ENCODE measurements at places on chromosomes 7 and 10.

- DNase-seq: peak; percentile 60
These were observed 190.0 kb downstream of the PLXNA4 start for GRCh38 chr7:132386201-132386681.

GRCh38 chr10:129929343-129930292 is 34.5 kb downstream of the EBF3 start:
- peak; percentile 43 for DNase-seq

DNA sequence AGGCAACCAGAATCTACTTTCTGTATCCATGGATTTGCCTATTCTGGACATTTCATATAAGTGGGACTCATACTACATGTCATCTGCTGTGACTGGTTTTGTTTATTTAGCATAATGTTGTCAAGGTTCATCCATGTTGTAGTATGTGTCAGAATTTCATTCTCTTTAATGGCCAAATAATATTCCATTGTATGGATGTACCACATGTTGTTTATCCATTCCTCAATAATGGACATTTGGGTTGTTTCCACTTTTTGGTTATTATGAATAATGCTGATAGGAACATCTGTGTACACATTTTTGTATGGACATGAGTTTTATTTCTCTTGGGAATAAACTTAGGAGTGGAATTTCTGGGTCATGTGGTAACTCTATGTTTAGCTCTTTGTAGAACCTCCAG is 133.7 kb downstream of the CREB5 start:
- DNase-seq: no peak

- DNase-seq: no peak
These were observed 592.2 kb downstream of the REEP3 start for GRCh38 chr10:64113375-64113774.

DNA sequence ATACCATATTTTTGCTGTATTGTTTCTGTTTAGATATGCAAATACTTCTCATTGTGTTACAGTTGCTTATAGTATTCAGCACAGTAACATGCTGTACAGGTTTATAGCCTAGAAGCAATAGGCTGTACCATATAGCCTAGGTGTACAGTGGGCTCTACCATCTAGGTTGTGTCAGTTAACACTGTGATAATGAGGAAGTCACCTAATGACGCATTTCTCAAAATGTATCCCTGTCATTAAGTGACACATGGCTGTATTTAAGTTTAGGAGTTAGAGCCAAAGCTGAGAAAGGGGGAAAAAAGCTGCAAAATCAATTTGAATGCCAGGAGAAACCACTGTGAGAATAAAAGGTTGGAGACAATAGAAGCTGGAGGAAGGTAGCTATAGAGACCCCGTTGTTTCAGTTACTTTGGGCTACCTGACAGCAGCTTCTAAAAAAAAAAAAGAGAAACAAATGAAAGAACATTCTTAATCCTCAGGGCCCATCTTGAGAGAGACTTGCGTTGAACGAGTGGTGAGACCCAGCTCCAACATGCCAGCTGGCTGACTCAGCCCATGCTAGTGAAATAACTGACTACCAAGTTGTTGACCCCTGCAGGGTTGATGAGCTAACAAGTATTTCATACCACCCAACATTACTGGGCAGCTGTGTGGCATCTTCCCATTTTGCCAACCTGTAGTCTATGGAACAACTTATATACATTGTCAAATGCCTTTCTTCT is 8.7 kb downstream of the STARD3NL start:
- DNase-seq: no peak

DNA sequence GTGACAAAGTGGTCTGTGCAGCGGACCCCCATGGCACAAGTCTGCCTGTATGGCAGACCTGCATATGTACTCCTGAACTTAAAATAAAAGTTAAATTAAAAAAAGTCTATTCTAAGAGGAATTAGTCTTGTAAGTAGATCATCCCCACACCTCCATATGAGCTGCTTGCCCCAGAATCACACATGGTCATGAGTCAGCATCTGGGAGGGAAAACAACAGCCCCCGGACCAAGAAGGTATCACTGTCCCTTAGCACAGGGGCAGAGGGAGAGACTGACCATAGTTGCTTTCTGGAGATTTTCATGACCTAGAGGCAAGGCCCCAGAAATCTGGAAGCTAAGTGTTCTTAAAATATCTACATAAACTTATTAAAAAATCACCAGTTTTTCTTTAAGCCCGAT is 86.6 kb upstream of the PDK4 start:
- no peak for DNase-seq

DNA sequence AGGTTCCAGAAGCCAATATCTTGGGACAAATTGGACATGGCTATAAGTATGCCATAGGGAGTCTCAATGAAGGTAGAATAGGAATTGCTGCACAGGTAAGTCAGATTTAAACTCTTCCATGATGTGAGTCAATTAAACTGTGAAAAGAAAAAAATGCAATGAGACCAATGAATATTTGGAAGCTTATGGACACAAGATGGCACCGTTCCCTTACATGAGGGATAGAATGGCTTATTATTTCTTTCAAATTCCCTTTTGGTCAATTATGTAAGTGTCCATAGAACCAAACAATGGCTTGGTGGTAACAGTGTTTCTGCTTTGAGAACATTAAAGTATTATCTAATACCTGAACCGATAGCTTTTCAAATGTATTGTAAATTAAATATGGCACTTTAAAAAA is 35.6 kb downstream of the ACADSB start:
- DNase-seq: no peak

DNA sequence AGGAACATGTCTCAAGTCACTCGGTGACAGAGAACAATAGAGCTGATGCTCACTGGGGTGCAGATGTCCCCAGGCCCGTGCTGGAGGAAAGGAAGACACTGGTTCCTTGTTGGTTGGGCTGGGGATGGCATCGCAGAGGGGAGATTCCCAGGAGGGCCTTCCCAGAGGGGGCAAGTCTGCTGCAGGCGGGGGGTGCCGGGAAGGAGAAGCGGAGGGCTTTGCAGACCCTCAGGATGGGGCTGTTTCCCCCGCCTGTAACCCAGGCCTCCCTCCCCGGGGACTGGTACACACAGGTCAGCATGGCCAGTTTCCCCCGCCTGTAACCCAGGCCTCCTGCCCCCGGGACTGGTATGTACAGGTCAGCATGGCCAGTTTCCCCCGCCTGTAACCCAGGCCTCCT is 283.8 kb downstream of the DNAJB6 start:
- DNase-seq: no peak

- no peak for DNase-seq
These were observed 86.2 kb downstream of the SH3PXD2A start for GRCh38 chr10:103769176-103769575.

DNA sequence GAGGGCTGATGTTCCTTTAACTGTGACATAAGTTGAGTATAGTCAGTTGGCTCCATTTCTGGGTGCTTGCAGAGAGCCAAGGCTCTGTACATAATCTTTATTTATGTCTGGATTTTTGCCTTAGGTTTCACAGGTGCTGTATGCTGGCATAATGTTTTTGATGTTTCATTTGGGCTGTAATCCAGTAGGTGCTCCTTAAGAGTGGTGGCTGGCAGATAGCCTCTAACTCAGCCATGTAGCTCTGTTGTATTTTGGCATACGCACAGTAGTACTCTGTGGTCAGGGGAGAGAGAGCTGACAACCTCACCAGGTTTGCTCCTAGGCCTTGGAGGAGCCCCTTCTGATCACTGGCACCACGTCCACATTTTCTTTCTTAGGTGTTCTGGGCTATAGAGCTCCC is 61.1 kb downstream of the RNF133 start:
- no peak for DNase-seq

- DNase-seq: no peak
These were observed 316.6 kb downstream of the PAXIP1 start for GRCh38 chr7:154686305-154686704.

DNA sequence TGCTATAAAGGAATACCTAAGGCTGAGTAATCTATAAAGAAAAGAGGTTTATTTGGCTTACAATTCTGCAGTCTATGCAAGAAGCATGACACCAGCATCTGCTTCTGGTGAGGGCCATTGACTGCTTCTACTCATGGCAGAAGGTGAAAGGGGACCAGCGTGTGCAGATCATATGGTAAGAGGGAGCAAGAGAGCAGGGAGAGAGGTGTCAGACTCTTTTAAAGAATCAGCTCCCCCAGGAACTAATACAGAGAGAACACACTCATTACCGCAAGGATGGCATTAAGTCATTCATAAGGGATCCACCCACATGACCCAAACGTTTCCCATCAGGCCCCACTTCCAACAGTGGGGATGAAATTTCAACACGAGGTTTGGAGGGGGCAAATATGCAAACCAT is 3.5 kb upstream of the COL28A1 start:
- no peak for DNase-seq

DNA sequence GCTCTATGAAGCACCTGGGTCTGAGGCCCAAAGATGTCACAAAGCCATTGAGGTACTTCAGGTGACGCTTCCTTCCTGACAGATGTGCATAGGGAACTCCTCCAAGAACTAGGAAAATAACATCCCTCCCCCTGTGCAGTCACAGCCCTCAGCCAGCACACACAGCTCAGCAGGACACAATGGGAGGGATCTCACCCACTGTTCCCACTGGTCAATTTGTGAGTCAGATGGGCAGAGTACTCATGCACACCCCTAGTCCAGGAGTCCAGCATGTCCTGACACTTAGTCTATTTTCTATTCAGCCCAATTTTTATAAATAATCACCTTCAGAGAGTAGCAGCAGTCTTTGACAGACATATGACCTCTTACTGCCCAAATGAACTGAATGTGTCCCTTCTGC is 60.7 kb upstream of the PFKP start:
- DNase-seq: no peak

DNA sequence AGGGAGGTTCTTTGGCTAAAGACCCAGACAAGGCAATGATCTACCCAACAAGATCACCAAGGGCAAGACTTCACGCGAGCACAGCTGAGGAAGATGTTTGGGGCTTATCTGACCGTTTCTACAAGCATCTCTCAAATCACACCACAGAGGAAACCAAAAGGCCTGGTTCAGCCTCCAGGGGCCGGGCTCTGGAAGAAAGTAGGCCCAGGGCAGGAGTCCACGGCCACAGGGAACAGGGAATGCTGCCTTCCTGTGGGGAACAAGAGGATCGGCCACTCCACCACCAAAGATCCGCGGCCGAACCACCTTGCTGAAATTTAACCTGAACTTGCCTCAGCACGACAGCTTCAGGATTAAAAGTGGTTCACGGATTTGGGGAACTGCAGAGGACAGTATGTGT is 332.5 kb downstream of the PTPRN2 start:
- no peak for DNase-seq

GRCh38 chr10:70334526-70335245 is 47.7 kb downstream of the LRRC20 start:
- no peak for DNase-seq

- DNase-seq: no peak
These were observed 1181.6 kb downstream of the DNAJB9 start for GRCh38 chr7:109751241-109751640.

DNA sequence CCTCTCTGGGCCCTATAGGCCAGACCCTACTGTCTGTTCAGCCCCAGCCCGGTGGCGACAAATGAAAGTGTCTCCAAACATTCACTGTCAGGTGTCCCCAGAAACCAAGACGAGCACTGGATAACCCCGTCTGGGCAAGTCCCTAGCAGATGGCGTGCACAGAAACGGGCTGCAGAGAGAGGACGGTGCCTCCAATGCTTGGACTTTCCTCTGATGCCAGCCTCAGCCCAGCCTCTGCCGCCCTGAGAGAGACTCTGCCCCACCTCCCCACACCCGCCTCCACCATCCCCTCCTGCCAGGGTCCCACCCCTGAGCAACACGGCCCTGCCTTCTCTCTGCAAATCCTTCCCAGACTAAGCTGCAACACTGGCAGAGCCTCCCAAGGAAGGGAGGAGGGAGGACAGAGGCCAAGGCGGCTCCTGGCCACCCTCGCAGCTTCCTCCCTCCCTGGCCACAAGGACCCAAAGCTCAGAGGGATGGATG is 7.4 kb upstream of the LFNG start:
- no peak for DNase-seq

DNA sequence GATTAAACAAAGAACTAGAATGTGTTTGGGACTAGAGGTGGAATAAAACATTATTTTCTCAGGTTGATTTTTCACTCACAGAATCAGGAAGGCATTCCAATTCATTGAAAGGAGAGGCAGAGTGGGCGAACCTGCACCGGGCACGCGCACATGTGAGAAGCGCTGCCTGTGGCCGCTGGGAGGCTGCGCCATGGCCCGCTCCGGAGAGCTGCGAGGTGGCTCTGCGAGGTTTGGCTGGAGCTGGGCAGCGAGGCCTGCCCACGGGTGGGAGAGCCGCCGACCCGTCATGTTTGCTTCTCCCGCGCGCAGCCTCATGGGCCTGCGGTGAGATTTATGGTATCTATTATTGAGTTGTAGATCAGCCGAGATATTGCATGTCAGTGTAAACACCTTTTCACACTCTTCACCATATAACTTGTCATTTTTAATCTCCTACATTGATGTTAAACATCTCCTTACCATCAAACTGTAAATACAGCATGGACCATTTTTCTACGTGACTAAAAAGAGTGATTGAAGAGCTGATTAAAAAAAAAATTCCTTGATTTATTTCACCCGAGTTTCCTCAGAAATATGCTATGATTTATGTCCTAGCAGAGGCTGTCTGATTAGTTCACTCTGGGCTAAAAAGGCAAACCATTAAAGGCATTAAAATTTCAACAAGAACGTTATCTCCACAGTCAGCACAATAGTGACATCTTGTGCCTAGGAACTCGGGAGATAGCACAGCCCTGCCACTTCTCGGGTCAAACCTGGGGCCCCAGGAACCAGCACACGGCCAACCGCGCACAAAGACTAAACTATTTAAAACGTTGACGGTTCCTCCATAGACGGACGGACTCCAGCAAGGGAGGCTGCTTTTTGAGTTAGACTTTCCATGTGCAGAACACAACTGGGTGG is 96.6 kb upstream of the RNF32 start:
- DNase-seq: no peak

DNA sequence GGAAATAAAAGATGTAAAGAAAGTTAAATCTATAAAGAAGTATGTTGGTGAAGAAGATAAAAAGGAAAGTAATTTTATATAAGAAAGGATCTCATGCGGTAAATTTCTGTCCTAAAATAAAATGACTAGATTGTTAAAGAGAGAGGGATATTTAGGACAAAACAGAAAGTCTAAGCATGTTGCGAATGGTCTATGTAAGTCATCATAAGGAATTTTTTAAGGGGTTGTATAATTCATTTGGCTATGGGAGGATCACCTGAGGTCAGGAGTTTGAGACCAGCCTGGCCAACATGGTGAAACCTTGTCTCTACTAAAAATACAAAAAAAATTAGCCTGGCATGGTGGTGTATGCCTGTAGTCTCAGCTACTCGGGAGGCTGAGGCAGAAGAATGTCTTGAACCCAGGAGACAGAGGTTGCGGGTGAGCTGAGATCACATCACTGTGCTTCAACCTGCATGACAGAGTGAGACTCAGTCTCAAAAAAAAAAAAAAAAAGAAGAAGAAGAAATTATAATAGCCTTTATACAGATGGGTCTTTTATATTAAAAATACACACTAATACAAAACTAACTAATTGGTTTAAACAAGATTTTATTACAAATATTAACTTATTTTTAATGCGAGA is 294.3 kb downstream of the MAGI2 start:
- no peak for DNase-seq

GRCh38 chr7:158422887-158423560 is 164.6 kb downstream of the PTPRN2 start:
- DNase-seq: no peak

GRCh38 chr7:158783595-158783994 is 45.7 kb downstream of the ESYT2 start:
- DNase-seq: no peak

Data from ELF-1 (cell line).